ENCODE measurements at places on chromosomes 4 and X.

- DNase-seq = no peak
These were observed 9.8 kb downstream of the GUCY1A1 start for GRCh38 chr4:155676430-155676825.

GRCh38 chr4:57042711-57043169 is 64.0 kb downstream of the POLR2B start:
- no peak for DNase-seq

DNA sequence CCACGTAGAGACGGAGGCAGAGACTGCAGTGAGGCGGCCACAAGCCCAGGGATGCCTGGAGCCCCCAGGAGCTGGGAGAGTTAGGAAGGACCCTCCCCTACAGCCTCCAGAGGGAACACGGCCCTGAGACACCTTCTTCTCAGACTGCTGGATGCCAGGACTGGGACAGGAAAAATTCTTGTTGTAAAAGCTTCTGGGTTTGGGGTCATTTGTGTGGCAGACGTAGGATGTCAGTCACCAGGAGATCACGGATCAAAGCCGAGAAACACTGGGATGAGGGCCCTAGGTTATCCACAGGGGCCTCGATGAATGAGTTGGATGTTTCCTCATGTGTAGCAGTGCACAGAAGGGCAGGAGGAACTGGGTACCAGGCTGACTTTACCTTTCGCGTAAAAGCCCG is 163.7 kb downstream of the SHOX start:
- no peak for DNase-seq

DNA sequence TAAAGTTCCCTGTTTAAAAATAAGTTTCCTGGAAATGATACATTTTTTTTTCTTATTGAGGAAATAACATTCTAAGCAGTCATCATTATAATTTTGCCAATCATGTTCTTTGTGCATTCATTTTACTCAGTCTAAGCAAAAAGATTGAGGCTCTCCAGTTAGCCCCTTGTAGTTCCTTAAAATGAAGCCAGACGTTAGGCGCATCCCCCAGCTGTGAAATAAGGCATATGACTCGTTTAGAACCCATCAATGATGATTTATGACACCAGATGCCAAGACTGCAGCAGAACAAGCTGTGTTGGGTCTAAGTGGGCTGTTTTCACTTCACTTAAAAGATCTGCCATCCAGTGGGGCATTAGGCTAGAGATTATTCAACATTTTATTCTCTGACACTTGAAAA is 17.0 kb downstream of the PDGFC start:
- DNase-seq = no peak

GRCh38 chr4:24910499-24910898 is 2.3 kb downstream of the CCDC149 start:
- no peak for DNase-seq

DNA sequence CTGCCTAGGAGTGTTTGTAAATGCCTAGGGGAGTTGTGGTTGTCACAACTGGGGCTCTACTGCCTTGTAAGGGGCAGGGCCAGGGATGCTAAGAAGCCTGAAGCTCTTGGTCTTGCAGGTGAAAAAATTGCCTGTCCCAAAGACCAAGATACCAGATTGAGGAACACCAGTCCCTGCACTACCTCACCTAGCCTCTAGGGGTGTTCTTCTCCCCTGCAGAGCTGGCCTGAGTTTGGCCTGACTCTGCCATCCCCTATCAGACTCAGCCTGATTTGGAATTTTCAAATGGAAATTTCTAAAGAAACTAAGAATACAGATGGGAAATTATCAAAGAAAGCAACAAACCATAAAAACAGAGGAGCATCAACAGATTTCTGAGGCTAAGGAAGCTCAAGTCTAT is 90.4 kb downstream of the ZC4H2 start:
- DNase-seq = no peak
